Stimulated activated CD4-positive, alpha-beta T cell treated with anti-CD3 and anti-CD28 coated beads, Interleukin-1b, Interleukin-23, amount 100 ng/mL, for 24 hours (primary cell): ENCODE measurements at places on chromosomes 6 and 20.

- no peak for DNase-seq
Observed at GRCh38 chr6:20427856-20428255, 26.2 kb downstream of the E2F3 start.

DNA sequence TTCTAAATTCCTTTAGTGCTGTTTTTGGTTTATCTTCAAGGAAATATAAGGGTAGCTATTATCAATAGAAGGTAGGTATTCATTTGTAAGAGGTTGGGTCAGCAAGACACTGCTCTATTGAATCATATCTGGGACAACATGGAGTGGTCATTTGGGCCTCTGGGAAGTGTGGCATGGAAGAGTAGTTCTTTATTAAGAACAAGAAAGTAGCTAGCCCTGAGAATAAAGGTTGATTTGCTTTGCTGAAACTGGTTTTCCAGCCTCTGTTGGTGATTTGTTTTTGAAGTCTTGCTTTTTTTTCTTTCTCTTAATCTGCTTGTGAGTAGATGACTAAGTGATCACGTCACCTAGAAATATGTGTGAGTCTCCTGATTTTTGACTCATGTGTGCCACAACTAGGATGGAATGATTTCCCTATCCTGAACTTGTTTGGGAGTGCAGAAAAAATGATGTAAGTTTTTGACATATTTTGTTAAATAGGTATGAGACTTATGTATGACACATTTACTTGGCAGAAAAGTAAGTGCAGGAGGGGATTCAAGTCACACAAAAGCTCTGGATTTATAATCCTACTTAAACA lies 381.8 kb downstream of the CENPW start:
- DNase-seq: no peak

- no peak for DNase-seq
Observed at GRCh38 chr6:42448927-42449659, 2.6 kb downstream of the TRERF1 start.

DNA sequence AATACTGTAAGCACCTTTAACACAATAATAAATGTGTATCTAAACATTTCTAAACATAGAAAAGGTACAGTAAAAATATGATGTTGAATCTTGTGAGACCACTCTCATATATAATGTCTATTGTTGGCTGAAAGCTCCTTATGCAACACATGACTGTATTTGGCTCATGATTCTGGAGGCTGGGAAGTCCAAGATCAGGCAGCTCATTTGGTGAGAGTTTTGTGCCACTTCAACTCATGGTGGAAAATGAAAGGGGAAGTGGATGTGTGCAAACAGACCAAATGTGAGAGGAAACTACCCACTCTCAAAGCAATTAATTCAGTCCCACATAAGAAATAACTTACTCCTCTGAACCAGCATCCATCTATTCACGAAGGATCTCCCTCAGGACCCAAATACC lies 257.7 kb upstream of the OPRM1 start:
- DNase-seq: no peak

GRCh38 chr20:61166324-61166723 lies 85.7 kb upstream of the CDH4 start:
- DNase-seq: no peak

DNA sequence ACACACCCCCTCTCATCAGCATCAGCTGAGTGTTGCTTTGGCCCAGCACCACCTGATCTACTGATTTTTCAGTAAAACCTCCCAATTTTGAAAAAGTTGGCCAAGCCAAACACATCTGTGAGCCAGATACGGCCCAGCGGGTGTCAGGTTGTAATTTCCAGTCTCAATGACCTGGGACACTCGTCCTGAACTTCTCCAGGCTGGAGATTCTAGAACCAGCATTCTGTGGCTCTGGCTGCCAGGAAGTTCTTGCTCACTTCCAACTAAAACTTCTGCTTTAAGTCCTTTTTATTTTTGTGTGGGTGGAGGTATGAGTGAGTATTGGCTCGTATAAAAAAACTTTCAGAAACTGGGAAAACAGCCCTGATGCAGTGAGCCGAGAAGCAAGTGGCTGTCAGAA lies 5.1 kb downstream of the KIAA1755 start:
- DNase-seq: no peak

DNA sequence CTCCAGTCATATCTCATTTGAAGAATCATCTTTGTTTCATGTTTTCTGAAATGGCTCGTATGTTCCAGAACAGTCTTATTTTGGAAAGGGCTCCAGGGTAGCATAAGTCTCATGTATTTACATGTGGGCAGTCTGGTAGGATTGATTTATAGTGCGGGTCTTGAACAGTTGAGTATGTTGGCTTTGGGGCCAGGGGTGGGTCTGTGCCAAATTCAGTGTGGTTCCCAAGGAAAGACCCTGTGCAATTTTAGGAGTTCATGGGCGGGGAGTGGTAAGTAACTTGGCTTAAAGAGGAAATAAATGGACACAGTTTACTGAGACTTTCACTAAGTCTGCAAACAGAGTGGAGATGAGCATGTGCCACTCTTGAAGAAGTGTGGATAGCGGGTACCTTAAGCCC lies 7.7 kb downstream of the FNDC1 start:
- no peak for DNase-seq

DNA sequence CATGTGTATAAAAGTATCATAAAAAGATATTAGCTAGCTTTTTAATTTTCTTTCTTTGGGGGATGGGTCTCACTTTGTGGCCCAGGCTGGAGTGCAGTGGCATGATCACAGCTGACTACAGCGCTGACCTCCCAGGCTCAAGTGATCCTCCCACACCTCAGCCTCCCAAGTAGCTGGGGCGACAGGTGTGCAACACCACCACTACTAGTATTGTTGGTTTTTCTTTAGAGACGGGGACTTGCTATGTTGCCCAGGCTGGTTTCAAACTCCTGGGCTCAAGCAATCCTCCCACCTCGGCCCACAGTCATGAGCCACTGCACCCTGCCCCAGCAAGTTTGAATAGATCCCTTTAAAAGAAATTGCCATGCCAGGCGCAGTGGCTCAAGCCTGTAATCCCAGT lies 6.5 kb downstream of the TCFL5 start:
- DNase-seq: no peak
